RPMI7951 (cell line): ENCODE measurements at places on chromosomes 6 and 20. TPM values are rescaled to one million over a fixed set of nuclear protein-coding genes. Genes with fewer than 3 reads are reported as not detected.

GRCh38 chr6:136994782-136995181 lies 50.0 kb downstream of the IL20RA start:
- DNase-seq: no peak

CST2 gene
- total RNA-seq: 0.84 TPM in 1 of 2 replicates, not detected in the other

- no peak for DNase-seq
These were observed 129.3 kb upstream of the SYNCRIP start for GRCh38 chr6:85771925-85772430.

DNA sequence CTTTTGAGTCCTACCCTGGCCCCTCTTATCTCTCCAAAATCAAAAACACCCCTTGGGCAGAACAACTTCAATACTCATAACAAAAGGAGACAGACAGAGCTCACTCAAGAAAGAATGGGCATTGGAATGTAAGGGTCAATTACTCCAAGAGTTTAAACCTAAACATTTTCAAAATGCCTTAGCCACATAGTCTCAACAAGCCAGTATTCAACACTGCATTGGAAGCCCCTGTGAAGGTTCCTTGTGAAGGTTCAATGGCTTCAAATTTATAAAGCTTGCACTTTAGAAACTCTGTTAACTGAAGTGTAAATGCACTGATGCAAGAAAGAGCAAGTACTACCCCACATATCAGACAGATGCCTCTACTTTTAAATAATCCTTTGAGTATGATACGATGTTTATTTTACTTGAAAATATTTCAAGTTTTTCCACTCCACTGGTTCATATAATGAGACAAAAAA lies 139.1 kb upstream of the LAMP5 start:
- no peak for DNase-seq

MYLK4 gene
- total RNA-seq: 0.29 and 0.60 TPM in 2 replicates
